NB4 (cell line): ENCODE measurements at places on chromosomes 11 and 22.

DNA sequence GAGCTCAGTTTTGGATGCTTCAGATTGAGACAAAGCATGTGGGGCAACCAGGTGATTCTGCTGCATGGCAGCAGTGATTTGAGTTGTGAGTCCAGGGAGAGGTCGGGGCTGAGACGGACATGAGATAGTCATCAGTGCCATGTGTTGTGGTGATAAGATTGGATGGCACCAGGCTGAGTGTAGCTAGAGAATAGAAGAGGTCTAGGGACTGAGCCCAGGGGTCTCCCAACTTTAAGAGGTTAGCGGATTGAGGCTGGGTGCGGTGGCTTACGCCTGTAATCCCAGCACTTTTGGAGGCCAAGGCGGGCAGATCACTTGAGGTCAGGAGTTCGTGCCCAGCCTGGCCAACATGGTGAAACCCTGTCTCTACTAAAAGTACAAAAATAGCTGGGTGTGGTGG, 6.3 kb upstream of the CTSD start:
- no peak for DNase-seq

- DNase-seq = no peak
These were observed 4.5 kb upstream of the STK33 start for GRCh38 chr11:8598506-8598905.

DNA sequence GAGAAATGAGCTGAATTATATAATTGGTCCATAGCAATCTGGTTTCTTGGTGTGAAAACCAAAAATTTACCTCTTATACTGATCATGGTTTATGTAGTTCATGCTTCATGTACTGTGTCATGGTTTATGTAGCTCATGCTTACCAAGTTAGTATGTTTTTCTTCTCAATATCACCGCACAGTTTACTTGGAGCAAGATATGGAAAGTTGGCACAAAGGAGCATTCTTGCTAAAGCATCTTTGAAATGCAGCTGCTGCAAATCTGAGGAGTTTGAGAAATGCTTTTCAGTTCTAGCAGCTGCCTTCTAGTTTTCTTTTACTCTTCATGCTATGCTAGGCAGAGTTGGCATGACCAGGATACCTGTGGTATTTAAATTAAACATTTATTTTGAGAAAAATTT, 4.5 kb downstream of the OR10G7 start:
- no peak for DNase-seq

- no peak for DNase-seq
These were observed 687 bp upstream of the CALCA start for GRCh38 chr11:14972581-14973495.

GRCh38 chr11:99739464-99740089, 718.8 kb downstream of the CNTN5 start:
- peak; percentile 53 for DNase-seq

GRCh38 chr11:63445720-63446119, 45.2 kb downstream of the PLAAT5 start:
- peak; percentile 26 for DNase-seq

- peak; percentile 50 for DNase-seq
These were observed at the start of gene CD81 for GRCh38 chr11:2376751-2377451. Gene CD81 (plus strand): TSS chr11:2377310. CDS start chr11:2377550, 240 bp downstream.
